ENCODE measurements at places on chromosomes 3 and 15.

DNA sequence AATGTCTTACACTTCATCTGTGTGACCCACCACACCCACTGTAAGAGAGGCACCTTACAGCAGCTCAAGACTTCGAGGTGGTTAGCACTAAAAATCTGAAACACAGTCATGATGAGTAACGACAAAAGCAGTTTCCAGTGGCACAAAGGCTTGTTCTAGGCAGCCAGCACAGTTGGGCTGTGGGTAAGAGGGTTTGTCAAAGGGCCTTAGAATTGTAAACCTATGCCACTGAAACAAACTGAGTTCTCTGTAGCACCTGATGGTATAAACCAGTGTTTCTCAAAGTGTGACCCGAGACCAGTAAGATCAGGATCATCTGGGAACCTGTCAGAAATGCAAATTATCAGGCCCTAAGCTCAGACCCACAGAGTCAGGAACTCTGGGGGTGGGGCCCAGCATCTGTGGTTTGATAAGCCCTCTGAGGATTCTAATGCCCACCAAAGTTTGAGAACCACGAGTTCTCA lies 36.5 kb downstream of the DAPK2 start:
- DNase-seq: no peak

GRCh38 chr3:11199902-11200845 lies 45.9 kb downstream of the HRH1 start:
- DNase-seq: no peak

DNA sequence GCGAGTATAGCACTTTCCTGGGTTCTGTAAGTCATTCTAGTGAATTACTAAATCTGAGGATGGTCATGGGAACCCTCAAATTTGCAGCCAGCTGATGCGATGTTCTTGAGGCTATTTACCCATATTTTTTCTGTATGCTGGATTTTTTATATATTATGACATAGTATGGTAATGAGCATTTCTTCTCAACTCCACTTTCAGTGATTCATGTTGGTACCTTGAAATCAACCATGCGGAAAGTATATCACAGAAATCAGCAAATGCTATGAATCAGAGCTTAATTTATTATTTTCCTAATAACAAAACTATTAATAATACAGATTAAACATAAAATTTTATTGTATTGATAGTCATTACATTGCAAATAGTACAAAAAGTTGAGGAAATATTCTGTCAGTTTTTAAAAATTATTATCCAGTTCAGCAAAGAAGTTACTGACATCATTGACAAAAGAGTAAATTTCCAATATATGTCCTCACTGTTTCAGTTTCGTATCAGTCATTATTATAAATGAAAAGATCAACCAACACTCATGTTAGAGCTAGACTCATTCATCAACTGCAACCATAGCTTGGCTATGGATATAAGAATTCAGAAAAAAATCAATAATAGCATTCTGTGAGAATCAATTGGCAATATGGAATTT lies 164.3 kb upstream of the SETMAR start:
- DNase-seq: no peak

DNA sequence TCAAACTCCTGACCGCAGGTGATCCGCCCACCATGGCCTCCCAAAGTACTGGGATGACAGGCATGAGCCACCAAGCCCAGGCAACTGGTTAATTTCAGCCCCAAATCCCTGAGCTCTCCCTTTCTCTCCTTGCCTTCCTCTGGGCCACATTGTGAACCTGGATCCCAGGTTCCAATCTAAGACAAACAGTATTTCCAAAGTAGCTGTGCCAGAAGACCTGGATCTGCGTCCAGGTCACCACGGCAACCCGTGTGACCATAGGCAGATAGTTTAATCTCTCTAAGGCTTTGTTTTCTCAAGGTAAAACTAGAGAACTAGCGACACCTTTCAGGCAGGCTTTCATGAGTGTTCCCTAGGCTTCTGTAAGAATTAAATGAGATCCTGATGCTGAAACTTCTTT lies 5.9 kb upstream of the RBPMS2 start:
- DNase-seq: no peak

- DNase-seq: no peak
These were observed 296.4 kb downstream of the RBMS3 start for GRCh38 chr3:29577250-29577649.

GRCh38 chr3:10555263-10555662 lies 49.9 kb upstream of the ATP2B2 start:
- no peak for DNase-seq

GRCh38 chr3:23713641-23714040 lies 92.1 kb upstream of the UBE2E1 start:
- no peak for DNase-seq

DNA sequence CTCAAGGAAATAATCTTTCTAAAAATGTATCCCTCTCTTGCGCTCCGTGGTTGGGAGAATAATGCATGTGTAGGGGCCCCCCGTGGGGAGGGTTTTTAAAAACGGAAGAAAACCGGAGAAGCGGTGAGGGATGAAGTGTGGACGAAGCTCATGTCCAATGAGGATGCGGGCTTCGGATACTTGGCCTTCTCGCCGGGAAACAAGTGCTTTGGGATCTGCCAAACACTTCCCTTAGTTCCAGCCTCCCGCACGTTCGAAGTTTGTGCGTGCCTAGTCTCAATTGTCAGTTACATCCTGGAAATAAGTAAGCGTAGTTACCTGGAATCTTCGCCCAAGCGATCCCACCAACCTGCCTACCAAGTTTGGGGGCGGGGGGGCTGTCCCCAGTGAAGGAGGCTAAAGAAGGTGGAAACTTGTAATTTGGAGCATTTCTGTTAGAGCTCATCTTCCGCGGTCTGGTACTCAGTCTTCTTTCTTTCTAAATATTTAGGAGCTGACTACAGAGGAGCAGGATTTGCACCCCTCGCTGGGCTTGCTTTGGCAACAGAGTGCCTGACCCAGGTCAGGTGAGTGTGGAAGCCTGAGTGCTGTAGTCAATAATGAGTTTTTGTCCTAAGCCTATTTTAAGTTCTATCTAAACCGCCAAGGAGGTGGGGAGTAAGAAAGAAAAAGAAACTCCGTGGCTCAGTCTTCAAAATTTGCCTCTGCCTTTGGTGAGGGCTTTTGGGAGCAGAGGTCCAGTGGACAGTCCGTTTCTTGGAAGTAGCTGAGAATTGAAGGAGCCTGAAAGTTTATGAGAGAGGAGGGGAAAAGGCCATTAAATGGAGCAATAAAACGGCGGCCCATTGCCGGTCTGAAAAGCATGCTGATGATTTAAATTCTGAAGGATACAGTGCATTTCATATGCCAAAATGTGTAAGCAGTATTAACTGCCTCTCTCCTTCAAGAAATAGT lies 1.1 kb downstream of the ITPR1 start:
- peak; percentile 12 for DNase-seq

- DNase-seq: no peak
These were observed 246.6 kb upstream of the KCNMB2 start for GRCh38 chr3:178289544-178290160.

- no peak for DNase-seq
These were observed 108.0 kb downstream of the STAG1 start for GRCh38 chr3:136644212-136644611.

DNA sequence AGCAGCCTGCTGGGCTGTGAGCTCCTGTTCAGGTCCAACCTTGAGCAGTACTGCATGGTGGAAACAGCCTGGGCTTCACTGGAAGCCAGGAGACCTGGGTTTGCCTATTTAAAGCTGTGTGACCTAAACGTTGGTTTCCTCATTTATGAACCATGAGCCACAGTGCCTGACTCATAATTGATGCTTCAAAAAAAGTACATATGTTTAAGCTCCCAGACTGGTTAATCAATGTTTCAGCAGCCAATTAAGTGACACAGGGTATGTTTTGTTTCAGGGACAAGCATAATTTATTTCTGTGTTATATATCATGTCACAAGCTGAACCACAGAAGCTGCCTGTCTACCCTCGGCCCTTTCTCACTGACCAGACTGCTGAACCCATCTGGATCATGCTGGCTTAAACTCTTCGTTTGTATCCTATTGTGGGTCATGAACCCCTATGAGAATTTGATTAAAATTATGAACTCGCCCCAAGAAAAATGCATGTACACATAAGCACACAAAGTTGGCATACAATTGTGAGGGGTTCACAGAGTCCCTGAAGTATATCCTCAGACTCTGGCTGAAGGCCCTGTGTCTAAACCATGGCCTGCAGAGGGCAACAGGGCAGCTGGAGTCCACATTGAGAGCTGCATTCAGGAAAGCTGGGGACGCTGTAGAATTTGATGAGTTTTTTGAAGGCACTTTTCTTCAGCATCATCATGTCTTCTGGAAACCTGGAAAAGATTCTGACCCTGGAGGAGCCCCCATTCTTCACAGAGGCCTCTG lies 23.7 kb downstream of the HDC start:
- DNase-seq: no peak

- no peak for DNase-seq
These were observed 29.5 kb downstream of the CORO2B start for GRCh38 chr15:68608206-68608843.

DNA sequence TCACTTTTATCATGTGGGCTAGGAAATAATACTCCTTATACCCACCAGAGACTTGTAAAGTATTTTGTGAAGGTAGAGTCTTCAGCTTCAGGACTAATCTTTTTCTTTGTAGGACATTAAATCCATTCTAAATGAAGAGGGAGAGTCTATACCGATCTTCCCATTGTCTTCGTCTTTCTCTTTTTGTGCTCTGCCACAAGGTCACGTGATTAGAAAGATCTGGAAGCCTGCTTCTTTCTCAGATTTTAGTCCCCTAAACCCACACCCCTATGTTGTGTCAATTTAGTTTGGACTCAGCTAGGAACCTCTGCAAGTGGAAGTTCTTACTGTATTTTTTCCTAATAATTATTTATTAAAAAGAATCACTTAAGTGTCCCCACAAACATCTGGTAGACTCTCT lies 507.3 kb downstream of the PYDC2 start:
- DNase-seq: no peak

DNA sequence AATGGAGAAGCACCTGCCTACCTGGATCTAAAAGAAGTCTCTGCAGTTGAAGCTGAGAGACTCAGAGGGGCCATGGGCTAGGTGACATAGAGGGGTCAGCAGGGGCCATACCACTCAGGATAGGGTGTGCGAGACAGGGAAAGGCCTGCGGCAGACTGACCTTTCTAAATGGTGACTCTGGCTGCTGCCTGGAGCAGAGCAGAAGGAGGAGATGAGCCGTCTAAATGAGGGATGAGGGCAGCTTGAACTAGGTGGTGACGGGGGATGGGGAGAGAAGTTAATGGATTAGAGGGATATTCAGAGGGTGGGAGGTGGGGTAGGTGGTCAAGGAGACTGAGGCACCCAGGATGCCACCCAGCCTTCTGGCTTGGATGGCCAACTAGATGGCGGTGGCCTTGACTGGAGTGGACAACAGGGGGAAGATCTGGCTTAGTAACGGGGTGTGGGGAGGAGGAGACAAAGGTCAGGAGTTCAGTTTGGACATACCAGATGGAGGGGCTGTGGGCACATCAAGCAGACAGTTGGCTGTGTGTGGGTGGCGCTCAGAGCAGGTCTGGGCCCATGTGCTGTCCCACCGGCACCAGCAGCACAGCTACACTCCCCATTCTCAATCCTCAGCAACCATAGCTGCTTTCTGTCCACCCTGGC lies 3.2 kb upstream of the ITIH1 start:
- no peak for DNase-seq

DNA sequence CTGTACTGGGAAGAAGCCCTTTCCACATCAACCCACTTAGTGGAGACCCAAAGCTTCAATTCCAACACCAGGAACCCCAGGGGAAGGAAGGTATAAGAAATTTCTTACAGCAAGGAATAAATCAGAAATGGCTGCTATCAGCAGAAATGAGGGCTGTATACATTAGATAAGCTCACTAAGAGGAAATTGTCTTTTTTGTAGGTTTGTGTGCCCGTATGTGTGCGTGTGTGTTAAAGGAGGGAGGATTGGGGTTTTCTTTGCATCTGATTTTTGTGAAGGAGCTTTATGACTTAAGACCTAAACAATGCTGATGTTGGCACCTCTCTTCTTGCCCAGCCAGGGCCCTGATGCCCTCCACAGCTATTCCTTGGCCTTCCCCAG lies 18.6 kb downstream of the ARRDC4 start:
- DNase-seq: no peak

- peak; percentile 36 for DNase-seq
These were observed 35.2 kb downstream of the RAB6B start for GRCh38 chr3:133860519-133860918.

DNA sequence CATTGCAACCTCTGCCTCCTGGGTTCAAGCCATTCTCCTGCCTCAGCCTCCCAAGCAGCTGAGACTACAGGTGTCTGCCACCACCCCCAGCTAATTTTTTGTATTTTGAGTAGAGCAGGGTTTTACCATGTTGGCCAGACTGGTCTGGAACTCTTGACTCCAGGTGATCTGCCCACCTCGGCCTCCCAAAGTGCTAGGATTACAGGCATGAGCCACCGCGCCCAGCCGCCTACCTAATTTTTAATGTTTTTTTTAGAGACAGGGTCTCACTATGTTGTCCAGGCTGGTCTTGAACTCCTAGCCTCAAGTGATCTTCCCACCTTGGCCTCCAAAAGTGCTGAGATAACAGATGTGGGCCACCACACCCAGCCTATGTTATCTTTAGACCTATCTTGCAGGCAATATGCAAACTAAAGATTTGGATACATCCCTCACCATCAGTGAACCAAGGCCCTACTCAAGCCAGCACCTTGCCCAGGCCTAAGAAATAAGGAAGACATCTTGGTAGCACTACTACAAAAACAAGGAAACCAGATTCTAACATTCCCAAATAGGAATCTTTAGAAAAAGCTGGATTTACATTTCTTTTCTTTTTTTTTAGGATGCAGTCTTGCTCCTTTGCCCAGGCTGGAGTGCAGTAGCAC lies 6.3 kb upstream of the GMPPB start:
- no peak for DNase-seq

GRCh38 chr3:165852191-165852590 lies 15.0 kb upstream of the BCHE start:
- no peak for DNase-seq

GRCh38 chr3:31732548-31732947 lies 199.8 kb downstream of the STT3B start:
- DNase-seq: no peak

GRCh38 chr3:72092778-72093177 lies 307.8 kb upstream of the PROK2 start:
- no peak for DNase-seq

DNA sequence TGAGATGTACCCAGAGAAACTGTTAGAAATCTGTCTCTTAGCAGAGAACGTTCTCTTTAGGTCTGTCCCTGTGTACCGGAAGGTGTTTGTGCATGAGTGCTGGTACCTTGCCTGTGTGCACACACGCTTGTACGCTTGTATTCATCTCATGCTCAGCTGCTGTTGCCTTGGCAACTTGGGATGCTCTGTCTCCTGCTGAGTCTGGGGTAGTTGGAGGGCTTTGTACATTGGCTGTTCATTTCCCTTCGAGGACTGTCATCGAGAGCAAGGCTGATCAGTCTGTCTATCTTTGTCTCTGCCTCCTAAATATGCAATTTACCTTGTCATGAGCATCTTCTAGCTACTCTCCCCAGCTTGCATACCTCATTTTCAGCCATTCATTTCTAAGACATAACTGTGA lies 147.2 kb downstream of the SLCO3A1 start:
- no peak for DNase-seq

GRCh38 chr3:171236265-171237008 lies 209.9 kb upstream of the SLC2A2 start:
- no peak for DNase-seq

GRCh38 chr15:69747193-69747592 lies 294.6 kb downstream of the RPLP1 start:
- DNase-seq: peak; percentile 51

- no peak for DNase-seq
These were observed 3.2 kb downstream of the CHST2 start for GRCh38 chr3:143122608-143123352.

Measured in ELF-1 (cell line).